Esophagus muscularis mucosa (tissue), 4 donors: ENCODE measurements at places on chromosomes 12 and 14.

- no peak for DNase-seq
Measured at GRCh38 chr12:60263161-60263560, 667.3 kb downstream of the SLC16A7 start.

DNA sequence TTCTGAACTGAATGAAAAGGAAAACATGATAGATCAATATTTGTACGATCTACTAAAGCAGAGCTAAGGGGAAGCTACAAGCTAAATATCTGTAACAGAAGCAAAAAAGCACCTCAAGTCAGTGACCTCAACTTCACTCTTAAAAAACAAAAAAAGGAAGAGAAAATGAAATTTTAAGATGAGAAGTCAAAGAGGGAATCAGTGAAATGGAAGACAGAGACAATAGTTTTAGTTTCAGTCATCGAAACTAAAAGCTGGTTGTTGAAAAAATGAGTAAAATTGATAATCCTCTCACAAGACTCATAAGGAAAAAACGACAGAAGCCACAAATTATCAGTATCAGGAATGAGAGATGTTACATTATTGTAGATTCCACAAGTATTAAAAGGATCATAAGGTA is 11.9 kb upstream of the SLC2A13 start:
- no peak for DNase-seq

GRCh38 chr14:79568594-79568993 is 642.7 kb downstream of the DIO2 start:
- no peak for DNase-seq

GRCh38 chr12:5206401-5207175 is 162.9 kb downstream of the KCNA5 start:
- no peak for DNase-seq

- no peak for DNase-seq
Measured at GRCh38 chr14:68947802-68948201, 31.3 kb downstream of the ACTN1 start.

GRCh38 chr12:117437516-117438255 is 76.3 kb upstream of the NOS1 start:
- no peak for DNase-seq

- DNase-seq = no peak
Measured at GRCh38 chr14:106436310-106436905, 910.0 kb downstream of the TMEM121 start.

GRCh38 chr12:27133022-27133590 is 50.7 kb upstream of the C12orf71 start:
- no peak for DNase-seq
